Stimulated activated CD4-positive, alpha-beta T cell treated with anti-CD3 and anti-CD28 coated beads, Interleukin-4, amount 100 ng/mL, for 4 hours (primary cell): ENCODE measurements at places on chromosomes 12 and 14.

- no peak for DNase-seq
Measured at GRCh38 chr12:572532-572899, 90.7 kb downstream of the NINJ2 start.

DNA sequence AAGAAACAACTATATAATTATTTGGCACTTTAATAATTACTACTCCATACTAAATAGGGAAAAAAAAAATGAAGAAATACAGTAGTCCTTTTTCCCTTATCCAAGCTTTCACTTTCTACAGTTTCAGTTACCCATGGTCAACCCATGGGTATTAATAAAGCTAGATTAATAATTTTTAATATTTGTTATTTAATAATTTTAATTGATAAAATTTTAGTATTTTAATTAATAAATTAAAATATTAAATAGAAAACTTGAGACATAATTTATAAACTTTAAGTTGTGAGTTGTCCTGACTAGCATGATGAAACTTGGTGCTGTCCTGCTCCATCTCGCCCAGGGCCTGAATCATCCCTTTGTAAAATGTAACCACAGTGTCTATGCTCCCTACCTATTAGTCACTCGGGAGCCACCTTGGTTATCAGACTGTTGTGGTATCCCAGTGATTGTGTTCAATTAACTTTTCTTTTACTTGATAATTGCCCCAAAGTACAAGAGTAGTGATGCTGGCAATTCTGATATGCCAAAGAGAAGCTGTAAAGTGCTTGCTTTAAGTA is 71.8 kb downstream of the PAWR start:
- no peak for DNase-seq

GRCh38 chr12:3216097-3216496 is 138.9 kb downstream of the TSPAN9 start:
- DNase-seq, result no peak

GRCh38 chr12:12715459-12716150 is 1.6 kb upstream of the CDKN1B start:
- DNase-seq, result no peak

DNA sequence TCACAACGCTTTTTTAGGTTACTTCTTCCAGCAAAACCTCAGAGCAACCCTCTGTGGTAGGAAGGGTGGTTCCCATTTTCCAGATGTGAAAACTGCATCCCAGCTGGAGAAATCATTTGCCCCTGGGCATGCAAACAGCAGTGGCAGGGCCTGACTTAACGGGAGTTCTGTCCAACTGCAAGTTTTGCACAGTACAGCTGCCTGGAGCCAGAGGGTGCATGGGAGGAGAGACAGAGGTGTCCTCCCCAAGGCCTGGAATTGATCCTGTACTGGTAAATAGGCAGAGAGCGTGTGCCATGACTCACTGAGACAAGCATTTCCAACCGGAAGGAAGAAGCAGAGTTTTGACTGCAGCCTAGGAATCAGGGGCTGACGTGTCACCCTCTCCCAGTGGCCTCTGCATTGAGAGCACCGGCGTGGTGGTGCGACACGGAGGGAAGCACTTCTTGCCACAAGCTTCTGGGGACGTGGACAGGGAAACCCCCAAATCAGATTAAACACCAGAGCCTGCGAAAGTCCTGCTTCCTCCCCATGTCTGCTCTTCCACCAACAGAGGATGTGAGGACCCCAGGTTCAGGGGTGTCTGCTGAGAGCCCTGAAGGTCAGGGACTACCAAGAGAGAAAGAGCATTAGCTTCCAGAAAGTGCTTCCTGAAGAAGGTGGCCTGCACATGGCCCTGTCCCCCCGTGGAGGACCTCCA is 19.0 kb upstream of the SERPINA4 start:
- DNase-seq, result no peak

- no peak for DNase-seq
Measured at GRCh38 chr14:46368275-46368674, 283.3 kb downstream of the RPL10L start.
